ENCODE measurements at places on chromosomes 16 and 17.
A peak's percentile ranks its signal among the peaks of the same experiment; 100 is the strongest.

DNA sequence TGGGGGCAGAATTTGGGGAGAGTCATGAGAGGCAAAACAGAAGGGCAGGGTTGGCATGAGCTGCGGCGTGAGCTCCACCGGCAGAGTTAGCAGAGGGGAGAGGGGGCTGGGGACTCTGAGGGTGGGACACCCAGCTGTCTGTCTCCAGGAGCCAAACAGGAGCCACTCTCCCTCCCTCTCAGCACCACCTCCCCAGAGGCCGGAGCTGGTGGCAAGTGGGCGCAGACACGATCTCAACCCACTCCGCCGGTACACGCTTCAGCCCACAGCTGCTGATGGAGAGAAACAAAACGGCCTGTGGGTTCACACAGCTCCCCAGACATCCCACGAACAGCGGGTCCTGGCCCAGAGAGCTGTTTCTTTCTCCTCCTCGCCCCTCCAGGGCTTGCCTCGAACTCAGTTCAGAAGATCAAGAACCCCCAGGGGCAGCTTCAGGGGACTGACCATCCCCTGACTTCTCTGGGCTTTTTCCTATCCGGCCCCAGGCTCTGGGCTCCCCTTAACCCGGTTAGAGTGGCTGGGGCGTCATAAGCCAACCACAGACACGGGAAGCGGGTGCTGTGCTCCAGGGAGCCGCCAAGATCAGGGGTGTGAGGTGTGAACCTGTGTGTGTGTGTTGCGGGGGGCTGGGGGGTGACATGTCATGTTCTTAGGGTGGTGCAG lies 7.6 kb downstream of the RHBDF2 start:
- DNase-seq: no peak

GRCh38 chr16:59612094-59612493 lies 878.0 kb upstream of the GOT2 start:
- DNase-seq: no peak

- no peak for DNase-seq
Measured at GRCh38 chr16:87836844-87837581, 32.3 kb downstream of the SLC7A5 start.

- DNase-seq: no peak
Measured at GRCh38 chr16:9969580-9969979, 212.6 kb downstream of the GRIN2A start.

- DNase-seq: peak; percentile 40
Measured at GRCh38 chr17:2335726-2336214, 487 bp downstream of the TSR1 start.

- DNase-seq: no peak
Measured at GRCh38 chr16:13997933-13998332, 73.2 kb upstream of the MRTFB start.

DNA sequence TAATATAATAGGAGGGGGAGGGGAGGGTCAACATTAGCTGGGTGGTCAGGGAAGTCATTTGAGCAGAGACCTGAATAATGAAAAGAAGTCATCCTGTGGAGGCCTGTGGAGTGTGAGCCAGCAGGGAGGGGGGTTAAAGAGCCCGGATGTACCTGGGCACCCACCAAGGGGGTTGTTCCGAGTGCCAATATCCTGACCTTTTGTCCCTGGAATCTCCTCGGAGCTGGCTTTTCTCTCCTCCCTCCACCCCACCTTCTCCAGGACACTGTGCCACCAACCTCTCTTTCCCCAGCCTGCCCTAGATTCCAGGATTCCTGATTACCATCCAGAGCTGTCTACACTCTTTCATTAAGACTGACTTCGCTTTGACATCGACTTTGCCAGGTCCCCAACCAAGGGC lies 6.2 kb downstream of the SHBG start:
- DNase-seq: no peak

GRCh38 chr16:24635900-24636610 lies 93.4 kb upstream of the TNRC6A start:
- peak; percentile 90 for DNase-seq

DNA sequence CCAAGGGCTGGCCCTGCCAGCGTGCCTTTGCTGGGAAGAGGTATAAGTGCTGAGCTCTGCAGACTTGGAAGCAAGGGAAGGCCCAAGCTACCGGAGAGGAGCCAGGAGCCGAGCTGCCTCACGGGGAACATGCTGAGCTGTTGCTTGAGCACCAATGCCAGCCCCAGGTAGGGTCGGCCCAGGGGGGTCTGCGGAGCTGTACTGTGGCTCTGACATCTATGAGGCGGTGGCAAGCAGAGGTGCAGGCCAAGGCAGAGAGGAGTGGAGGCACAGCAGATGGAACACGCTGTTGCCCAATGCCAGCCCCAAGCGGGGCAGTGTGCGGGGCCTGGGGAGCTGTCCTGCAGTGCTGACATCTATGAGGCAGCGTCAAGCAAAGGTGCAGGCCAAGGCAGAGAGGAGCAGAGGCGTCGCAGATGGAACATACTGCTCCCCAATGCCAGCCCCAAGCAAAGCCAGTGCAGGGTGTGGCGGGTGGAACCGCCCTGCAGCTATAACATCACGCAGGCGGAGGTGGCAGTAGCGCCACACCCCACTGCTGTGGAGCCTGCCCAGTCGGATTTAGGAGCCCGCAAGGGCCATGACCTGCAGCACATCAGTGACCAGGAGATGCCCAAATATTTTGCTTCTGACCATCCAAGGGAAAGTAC lies 10.0 kb downstream of the GGA2 start:
- no peak for DNase-seq

- peak; percentile 39 for DNase-seq
Measured at GRCh38 chr17:37787055-37787757, 42.3 kb upstream of the HNF1B start.

GRCh38 chr16:69204172-69204571 lies 17.2 kb downstream of the SNTB2 start:
- no peak for DNase-seq

GRCh38 chr16:20878682-20879147 lies 21.4 kb downstream of the DCUN1D3 start:
- no peak for DNase-seq

DNA sequence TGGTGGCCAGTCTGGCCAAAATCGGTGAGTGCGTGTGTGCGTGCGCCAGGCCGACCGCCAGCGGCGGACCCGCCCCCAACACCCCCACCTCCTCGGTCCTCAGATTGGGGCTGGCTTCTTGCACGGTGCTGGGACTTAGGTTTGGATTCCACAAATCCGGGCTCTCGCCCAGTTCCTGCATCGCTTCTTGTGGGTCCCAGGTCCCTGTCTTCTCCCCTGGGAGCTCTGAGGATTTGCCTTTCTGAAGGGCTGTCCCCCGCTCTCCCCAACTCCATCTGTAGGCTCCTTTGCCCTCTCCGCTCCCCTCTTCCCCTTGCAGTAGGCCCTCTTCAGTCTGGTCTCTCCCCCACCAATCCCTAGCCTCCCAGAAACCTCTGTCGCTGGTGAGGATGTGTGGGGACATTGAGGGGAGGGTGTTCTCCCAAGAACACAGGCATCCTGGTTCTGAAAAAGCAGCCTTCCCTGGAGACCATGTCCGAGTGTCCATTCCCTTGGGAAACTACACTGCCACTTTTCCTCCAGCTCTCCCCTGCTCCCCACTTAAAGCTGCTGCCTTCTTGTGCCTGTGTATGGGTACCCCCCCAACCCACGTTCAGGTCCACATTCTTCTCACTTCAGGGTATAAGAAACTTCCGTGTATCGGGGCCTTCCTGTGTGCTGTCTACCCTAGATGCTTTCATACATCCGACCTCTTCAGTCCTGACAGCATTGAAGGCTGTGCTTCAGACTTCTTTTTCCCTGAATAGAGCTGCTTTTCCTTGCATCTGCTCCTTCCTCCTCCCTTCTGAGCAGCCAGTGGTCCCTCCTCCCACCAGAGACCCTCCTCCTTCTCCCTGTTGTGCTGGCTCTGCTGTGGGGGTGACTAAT lies 632 bp downstream of the SLC9A5 start:
- peak; percentile 45 for DNase-seq

DNA sequence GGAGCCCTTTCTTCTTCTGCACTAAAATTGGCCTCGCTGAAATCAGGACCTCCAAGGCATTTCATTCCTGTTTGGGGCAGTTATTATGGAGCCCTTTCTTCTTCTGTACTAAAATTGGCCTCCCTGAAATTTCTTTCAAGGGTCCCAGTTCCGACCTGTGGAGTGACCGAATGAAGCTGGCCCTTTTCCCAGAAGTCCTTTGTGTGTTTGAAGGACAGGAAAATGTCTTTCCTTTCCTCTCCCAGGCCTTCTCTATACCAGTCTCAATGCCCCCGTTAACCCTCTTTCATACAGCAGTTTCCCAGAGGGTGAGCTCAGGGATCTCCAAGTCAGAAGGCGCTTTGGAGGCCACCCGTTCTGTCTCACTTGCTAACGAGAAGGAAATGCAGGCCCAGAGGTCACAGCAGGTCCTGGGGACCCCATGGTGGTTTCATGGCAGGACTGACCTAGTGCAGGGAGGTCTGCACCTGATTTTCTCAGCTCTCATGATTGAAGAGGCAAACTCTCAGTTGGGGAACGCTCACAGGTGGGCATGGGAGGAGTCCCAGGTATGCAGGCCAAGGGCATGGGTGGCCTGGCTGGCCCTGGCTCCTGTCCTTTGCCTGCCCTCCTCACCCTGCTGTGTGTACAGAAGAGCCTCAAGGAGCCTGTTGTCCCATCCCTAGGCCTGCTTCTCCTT lies 37.1 kb upstream of the DOC2B start:
- DNase-seq: no peak

DNA sequence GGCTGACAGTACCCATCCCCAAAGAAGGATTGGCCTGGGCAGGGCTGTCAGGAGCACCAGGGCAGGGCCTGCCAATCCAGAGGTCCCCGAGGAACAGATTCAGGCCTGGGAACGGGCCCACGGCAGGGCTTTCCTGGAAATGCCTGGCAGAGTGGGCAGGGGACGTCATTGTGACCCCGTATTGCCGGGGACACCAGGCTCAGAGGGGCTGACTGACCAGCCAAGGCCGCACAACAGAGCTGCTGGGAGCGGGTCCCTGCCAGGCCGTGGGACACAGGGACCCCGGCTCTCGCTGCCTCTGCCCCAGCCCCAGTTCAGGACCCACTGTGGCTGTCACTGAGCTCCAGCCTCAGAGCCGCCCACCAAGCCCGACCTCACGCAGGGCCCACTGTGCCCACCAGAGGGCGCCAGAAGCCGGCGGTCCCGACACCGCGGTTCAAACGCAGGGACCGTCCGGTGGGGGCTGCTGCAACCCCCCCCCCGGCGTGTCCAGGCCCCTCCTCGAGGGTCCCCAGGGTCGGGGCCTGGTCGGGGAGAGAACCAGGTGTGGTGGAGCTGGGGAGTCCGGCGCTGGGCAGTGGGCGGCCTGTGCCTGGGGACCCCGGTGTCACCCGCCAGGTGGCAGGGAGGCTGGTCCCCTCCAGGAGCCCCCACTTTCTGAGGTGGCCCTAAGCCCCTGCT lies 15.2 kb upstream of the SSTR5 start:
- DNase-seq: peak; percentile 43

GRCh38 chr16:6558661-6559060 lies 774.0 kb upstream of the RBFOX1 start:
- no peak for DNase-seq

GRCh38 chr17:36761203-36761950 lies 160.0 kb downstream of the MRM1 start:
- DNase-seq: no peak

GRCh38 chr16:29812754-29813643 lies 1.0 kb downstream of the PRRT2 start:
- no peak for DNase-seq

DNA sequence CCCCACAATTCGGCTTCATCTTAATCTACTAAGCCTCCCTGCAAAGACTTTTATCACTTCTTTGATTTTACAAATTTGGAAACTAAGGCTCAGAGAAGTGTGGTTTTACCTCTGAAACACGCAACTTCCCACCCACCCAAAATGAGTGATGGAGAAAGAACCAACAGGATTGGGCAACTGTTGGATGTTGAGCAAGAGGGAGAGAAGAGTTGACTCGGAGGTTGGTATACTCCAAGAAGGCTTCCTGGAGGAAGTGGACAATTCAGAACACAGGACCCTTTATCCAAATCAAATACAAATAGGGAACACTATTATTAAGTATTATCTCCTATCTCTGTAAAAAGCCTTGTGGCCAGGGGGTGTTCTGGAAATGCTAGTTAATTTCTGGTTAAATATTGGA lies 323.0 kb downstream of the C16orf95 start:
- DNase-seq: no peak

DNA sequence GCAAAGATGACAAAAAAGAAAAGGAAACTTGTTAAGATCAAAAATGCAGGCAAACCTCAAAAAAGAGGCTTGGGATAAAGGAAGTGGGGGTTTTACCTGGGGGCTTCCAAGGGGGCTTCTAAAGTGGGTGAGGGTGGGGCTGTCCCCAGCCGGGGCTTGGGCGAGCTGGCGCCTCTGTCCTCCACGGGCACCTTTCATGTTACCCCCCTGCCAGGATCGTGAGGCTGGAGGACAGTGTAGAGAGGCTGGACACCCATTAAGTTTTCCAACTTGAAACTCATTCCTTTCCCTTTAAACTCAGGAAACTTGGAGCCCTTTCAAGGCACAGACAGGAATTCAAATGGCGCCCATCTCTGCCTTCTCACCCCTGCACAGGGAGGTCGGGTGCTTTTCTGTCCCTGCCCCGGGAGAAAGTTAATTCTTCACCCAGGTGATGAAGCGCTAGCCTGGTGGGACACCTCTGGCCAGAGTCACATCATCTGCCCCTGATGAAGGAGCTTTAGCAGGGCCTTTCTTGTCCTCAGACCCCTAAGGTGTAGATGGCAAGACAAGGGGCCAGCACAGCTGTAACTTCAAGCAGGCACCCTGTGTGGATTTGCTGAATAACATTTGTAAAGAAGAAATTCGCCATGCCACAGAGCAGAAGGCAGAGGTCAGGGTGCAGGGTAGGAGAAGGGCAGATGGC lies 87.3 kb downstream of the C16orf78 start:
- DNase-seq: no peak

DNA sequence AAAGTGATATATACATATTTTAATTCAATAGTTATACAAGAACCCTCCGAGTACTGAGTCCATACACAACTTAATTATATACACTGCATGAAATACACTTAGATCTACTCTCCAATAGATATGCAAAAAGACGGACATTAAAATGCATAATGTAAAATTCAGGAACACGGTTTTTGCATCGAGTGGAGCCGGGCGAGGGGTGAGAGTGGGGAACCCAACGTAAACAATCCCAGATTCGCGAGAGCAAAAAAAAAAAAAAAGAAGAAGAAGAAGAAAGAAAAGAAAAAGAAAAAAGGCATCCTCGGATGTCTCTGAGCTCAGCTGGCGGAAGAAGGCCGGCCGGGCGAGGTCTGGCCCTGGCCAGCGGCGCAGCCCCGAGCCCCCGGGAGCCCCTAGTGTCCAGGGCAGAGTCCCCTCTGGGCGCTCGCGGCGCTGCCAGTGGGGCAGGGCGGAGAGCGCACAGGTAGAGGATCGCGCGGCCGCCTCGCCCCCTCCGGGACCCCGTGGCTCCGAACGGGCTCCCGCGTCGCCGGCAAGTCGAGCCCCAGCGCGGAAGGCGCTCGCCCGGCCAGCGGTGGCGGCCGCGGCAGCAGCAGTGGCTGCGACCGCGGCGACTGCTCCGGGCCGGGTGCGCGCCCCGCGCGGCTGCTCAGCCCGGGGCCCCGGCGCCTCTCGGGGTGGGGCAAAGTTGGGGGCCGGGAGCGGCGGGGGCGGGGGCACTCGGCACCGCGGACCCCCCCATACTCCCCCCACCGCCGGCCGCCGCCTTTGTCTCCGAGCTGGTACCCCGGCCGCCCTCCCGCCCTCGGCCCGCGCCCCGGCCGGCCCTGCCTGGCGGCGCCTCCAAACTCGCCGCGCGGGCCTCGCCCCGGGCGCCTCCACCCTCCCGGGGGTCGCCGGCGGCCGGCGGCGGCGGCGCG lies 9.6 kb upstream of the ZFHX3 start:
- peak; percentile 69 for DNase-seq
